ENCODE measurements at places on chromosomes 3 and 15. TPM values are rescaled to one million over a fixed set of nuclear protein-coding genes. Genes with fewer than 3 reads are reported as not detected.

PP2D1 gene
- total RNA-seq: not detected

- DNase-seq: no peak
These were observed 46.1 kb downstream of the FRMD4B start for GRCh38 chr3:69339760-69340159.

DNA sequence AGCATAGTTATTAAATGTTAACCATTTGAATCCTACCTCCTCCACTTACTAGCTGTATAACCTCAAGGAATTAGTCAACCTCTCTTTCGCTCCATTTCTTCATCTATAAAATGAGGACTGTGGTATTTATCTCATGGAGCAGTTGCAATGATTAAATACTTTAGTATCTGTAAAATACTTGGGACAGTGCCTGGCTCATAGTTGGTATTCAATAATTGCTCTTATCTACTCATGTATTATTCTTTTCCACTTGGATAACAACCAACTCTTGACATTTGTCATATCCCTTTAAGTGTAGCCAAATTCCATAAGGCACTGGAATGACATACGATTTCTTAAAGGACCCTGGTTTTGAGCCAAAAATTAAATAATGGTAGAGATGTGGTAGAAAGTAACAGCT is 72.0 kb downstream of the FSIP1 start:
- no peak for DNase-seq

GRCh38 chr15:20295238-20295811 is 246.3 kb downstream of the GOLGA6L6 start:
- DNase-seq: no peak

- no peak for DNase-seq
These were observed 28.2 kb upstream of the GBE1 start for GRCh38 chr3:81789691-81790090.

Measured in mucosa of gallbladder (tissue), 1 donor.